ENCODE measurements at places on chromosomes 3 and 15.

- no peak for DNase-seq
Observed at GRCh38 chr15:44802336-44802735, 66.0 kb downstream of the TRIM69 start.

- no peak for DNase-seq
Observed at GRCh38 chr3:113828600-113828999, 10.0 kb upstream of the GRAMD1C start.

GRCh38 chr3:75180945-75181298 is 483.2 kb upstream of the FRG2C start:
- DNase-seq, result peak; percentile 1

DNA sequence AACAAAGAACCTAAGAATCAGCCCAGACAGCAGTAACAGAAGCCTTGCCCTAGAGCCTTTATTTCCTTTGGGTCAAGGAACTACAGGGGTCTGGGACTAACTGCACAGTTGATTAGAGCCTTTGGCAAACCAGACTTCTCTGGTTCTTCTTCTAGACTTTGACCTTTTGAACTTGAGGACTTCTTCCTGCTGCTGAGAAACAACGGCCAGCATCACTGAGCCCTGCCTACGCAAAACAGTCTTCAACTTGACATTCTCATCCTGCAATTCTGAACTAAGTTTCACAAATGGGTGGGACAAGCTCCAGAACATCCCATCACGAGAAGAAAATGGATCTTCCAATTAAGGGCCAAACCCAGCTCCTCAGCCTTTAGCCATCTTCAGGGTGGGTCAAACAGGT is 31.4 kb downstream of the CMTM6 start:
- DNase-seq, result no peak

DNA sequence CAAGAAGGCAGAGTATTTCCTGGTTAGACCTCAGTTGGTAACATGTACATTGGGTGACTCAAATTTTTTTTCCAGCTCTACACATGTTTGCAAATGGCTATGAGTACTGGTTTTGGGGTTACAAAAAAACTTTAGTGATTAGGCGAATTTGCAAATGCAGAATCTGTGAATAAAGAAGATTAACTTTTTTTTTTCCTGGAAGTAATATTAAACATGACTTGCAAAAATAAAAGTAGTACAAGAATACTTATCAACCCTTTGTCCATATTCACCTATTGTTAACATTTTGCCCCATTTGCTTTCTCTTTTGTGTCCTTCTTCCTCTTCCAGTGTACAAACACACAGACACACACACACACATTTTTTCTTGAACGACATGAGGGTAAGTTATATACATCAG is 47.6 kb upstream of the RYK start:
- no peak for DNase-seq

GRCh38 chr15:58517682-58518525 is 86.1 kb downstream of the LIPC start:
- DNase-seq, result no peak

- no peak for DNase-seq
Observed at GRCh38 chr3:172228036-172228415, 188.6 kb downstream of the FNDC3B start.

- no peak for DNase-seq
Observed at GRCh38 chr3:66400411-66401156, 100.2 kb downstream of the LRIG1 start.

GRCh38 chr3:71376911-71377310 is 206.6 kb downstream of the FOXP1 start:
- DNase-seq, result no peak

- no peak for DNase-seq
Observed at GRCh38 chr3:157769378-157769777, 266.2 kb upstream of the VEPH1 start.

DNA sequence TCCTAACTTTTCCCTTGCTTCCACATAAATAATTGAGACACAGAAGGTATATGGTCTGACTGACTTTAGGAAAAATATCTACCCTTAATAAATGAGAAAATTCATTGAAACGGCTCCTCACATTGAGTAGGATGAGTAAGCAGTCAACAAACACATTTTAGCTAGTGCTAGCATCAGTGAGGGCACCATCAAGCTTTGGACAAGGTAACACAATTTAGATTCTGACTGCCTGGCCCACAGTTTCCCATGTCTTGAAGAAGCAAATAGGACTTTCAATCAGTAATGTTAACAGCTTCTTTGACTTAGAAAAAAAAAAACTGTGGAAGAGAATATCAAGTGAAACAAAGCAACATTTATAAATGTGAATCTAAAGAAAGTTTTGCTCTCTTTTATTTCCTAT is 70.1 kb upstream of the MBNL1 start:
- no peak for DNase-seq

GRCh38 chr3:94232921-94233320 is 170.1 kb downstream of the NSUN3 start:
- no peak for DNase-seq

DNA sequence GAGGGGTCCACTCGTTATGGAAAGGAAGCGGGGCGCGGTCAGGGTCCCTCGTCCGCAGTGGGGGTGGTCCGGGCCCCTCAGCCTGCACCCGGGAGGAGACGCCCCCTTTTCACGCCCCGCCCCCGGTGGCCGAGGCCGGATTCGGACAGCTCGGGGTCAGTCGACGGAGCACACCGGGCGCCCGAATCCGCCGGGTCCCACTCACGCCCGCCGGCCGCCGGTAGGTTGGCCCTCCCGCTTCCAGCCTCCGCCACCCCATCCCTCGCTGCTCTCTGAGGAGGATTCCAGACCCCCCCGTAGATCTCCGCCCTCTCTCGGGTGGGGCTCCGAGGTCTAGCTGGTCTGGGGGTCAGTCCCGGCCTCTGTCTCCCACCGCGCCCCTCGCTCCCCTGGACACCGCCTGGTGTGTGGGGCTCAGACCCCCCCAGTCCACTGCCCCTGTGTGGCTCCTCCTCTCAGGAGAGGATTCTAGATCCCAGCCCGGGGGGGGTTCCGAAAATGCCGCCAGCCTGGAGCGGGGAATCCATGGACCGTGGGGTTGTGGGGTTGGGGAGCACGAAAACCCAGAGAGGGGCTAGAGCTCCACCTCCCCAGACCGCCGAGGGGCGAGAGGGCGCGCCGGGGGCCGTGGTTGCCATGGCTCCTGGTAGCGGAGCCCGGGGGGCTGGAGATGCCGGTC is 725 bp downstream of the CHL1 start:
- no peak for DNase-seq

DNA sequence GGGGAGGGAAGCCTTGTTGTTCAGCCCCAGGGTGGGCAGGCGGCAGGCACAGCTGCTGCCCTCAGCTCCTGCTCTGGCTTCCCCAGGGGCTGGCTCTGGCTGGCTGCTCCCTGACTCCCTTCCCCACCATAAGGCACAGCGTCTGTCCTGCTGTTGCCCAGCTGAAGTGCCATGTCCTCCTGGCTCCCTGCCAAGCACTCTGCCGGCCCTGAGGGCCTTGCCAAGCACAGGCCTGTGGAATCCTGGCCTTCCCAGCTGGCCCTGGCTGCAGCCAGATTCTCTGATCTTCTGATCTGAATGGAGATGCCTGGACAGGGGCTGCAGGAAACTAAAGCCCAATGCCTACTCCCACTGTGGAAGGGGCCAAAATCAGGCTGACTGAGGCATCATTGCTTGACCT is 1.1 kb downstream of the IQCF6 start:
- DNase-seq, result no peak

- no peak for DNase-seq
Observed at GRCh38 chr3:37499061-37499785, 324.8 kb upstream of the LRRFIP2 start.

GRCh38 chr15:69036826-69037225 is 22.3 kb downstream of the NOX5 start:
- no peak for DNase-seq

- DNase-seq, result no peak
Observed at GRCh38 chr3:76479161-76479650, 560.7 kb upstream of the ROBO2 start.

DNA sequence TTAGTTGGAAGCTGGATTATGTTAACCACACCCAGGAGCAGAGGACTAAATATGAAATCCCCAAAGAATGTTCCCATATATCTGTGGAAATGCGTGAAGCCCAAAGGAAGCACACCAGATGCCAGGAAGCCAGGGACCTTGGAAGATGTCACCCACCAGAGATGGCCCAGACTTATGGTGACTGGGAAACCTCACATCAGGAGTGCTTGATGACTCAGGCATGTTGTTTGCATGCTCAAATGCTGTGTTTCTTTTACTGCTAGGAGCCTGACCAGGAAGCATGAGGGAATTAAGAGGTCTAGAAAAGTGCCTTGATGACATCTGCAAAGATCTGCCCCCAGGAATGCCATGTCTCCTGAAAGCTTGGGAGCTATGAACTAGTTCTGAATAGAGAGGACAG is 109.0 kb upstream of the SLC2A2 start:
- DNase-seq, result peak; percentile 61

DNA sequence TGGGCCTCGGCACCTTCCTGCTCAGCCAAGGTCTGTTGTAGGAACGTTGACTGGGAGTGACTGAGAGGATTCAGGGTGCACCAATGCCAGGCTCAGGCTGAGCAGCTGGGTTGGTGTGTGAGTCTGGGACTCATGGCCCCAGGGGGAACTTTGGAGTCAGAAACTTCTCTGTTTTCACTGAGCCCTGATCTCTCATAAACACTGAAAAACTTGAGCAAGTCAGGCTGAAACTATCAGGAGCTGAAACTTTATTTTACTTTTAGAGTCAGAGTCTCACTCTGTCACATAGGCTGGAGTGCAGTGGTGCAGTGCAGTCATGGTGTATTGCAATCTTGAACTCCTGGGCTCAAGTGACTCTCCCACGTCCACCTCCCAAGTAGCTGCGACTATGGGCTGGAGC is 3.0 kb downstream of the TRAK1 start:
- no peak for DNase-seq

DNA sequence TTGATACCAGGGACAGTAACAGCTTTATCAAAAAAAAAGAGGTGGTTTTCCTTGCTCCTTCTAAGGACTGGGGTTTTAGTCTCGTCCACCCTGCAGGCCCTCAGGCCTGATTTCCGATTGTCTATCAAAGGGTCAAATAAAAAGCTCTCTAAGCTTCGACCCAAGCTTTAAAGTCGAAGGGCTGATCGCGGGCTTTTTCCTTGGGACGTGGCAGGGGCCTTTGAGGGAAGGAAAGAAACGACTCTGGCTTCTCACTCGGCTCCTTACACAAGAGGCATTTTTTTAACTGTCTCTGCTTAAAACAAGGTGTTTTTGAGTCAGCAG is 354 bp upstream of the KLHL24 start:
- no peak for DNase-seq

DNA sequence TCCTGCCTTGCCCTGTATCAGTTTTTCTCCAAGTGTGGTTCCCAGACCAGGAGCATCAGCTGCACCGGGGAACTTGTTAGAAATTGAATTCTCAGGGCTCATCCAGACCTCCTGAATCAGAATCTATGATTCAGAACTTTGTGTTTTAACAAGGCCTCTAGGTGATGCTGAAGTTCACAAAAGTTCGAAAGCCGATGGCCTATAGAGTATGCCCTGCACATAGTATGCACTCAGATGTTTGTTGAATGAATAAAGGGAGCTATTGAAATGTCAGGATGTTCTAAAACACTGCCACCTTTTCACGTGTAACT is 664 bp upstream of the LARP6 start:
- peak; percentile 81 for DNase-seq
